ENCODE measurements at places on chromosomes 5 and 9.

- no peak overlapping the region for H3K27ac ChIP-seq
- peaks cover 64% of the 10 kb centered on the region for H3K36me3 ChIP-seq
- DNase-seq, result no peak
- H3K4me1 ChIP-seq, result peaks cover 29% of the 10 kb centered on the region
- H3K4me3 ChIP-seq, result no peak overlapping the region
Measured at GRCh38 chr5:449151-449550, 6.2 kb downstream of the EXOC3 start.

DNA sequence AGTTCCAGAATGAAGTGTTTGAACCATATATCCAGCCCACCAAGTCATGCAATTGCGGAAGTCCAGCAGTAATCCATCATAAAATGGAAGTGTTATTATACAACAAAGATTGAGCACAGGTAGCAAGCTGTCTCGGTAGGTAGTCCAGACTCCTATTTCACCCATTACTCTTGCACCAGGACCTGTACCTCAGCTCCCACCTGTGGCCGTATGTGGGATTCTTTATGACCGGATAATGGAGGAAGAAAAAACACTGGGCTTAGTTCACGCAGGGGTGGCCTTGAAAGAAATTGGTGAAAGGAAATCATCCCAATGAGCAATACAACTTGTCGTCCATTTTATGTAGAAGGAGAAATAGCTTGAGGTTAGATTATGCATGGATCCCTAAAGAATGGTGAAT, 216.3 kb downstream of the ESM1 start:
- H3K36me3 ChIP-seq, result no peaks in the 10 kb centered on the region
- no peaks in the 10 kb centered on the region for H3K27me3 ChIP-seq
- no peak overlapping the region for H3K4me3 ChIP-seq
- no peak for DNase-seq
- peaks cover 29% of the 10 kb centered on the region for H3K4me1 ChIP-seq

- H3K27ac ChIP-seq, result no peak overlapping the region
- no peaks in the 10 kb centered on the region for H3K36me3 ChIP-seq
- H3K27me3 ChIP-seq, result peaks cover 10% of the 10 kb centered on the region
- H3K4me1 ChIP-seq, result no peaks in the 10 kb centered on the region
- no peak overlapping the region for H3K4me3 ChIP-seq
- DNase-seq, result no peak
Measured at GRCh38 chr5:122478741-122479442, 166.9 kb downstream of the SNCAIP start.

DNA sequence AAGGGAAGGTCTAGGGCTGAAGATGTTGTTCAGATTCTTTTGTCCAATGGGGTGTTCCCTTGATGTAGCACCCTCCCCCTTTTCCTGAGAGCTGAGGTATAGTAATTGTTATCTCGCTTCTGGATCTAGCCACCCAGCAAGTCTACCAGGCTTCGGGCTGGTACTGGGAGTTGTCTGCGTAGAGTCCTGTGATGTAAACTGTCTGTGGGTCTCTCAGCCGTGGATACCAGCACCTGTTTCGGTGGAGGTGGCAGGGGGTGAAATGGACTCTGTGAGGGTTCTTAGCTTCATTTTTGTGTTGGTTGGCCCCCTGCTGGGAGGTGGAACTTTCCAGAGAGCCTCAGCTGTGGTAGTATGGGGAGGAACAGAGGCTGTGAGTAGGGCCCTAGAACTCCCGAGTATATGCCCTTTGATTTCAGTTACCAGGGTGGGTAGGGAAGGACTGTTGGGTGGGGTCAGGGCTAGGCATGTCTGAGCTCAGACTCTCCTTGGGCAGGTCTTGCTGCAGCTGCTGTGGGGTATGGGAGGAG, 25.2 kb upstream of the RIOK2 start:
- H3K36me3 ChIP-seq, result peaks cover 7% of the 10 kb centered on the region
- no peak for DNase-seq
- no peak overlapping the region for H3K4me3 ChIP-seq
- peaks cover 18% of the 10 kb centered on the region for H3K27me3 ChIP-seq
- no peaks in the 10 kb centered on the region for H3K4me1 ChIP-seq
